ENCODE measurements at places on chromosomes 3 and 15. TPM values are rescaled to one million over a fixed set of nuclear protein-coding genes. Genes with fewer than 3 reads are reported as not detected.

Gene ZCWPW2
- 2.1 TPM for total RNA-seq

Gene CIDEC
- 1.9 TPM for total RNA-seq

Gene TEX55
- total RNA-seq, result not detected

DNA sequence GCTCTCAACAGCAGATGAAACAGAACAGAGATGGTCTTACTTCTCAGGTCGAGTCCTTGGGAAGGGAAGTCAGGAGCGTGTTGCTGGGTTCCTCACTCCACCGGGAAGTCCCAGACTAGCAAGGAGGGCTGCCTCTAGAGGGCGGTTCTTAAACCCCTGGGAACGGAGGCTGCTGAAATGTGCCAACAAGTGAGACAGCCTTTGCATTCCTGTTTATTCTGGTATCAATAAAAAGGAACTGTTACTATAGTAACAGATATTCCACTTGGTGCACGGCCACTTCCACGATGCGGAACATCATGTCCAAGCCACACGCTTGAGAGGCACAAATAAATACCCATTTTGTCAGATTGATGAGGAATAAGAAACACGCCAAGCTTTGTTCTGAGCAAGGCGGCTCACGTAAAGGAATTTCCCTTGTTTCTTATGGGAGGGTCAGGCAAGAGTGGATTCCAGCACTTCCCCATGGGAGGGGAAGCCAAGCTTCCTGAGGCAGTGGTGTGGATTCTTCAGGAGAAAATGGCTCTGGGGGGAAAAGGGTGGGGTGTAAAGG, at the start of gene FAM107A:
Gene FAM107A (minus strand): TSS at position 123 of the 553 bp plus-strand sequence. CDS start 7,531 bp downstream, outside the sequence.
- DNase-seq, result no peak

GRCh38 chr3:117226932-117227331, 517.4 kb downstream of the TUSC7 start:
- no peak for DNase-seq

Gene NCK1
- total RNA-seq, result 22.1 TPM

GRCh38 chr3:129985113-129985512, 10.6 kb downstream of the TRH start:
- no peak for DNase-seq

DNA sequence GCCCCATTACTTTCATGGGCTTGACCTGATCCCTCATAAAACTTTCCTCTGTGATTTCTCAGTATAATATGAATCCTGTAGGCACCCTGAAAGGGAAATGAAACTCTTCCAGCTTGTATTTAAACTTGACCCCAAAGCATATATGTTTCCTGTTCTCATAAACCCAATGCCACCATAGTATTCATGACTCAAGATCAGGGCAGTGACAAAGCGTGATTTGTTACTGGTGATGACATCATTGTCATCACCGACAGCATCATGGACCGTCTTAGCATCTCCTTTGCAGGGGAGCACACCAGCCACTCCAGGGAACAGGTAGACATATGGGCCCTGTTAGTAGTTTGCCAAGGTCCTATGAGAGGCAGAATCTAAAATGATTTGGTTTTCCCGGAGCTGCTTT, 741.2 kb downstream of the NR2F2 start:
- no peak for DNase-seq

Gene SLC30A4
- 3.3 TPM for total RNA-seq

DNA sequence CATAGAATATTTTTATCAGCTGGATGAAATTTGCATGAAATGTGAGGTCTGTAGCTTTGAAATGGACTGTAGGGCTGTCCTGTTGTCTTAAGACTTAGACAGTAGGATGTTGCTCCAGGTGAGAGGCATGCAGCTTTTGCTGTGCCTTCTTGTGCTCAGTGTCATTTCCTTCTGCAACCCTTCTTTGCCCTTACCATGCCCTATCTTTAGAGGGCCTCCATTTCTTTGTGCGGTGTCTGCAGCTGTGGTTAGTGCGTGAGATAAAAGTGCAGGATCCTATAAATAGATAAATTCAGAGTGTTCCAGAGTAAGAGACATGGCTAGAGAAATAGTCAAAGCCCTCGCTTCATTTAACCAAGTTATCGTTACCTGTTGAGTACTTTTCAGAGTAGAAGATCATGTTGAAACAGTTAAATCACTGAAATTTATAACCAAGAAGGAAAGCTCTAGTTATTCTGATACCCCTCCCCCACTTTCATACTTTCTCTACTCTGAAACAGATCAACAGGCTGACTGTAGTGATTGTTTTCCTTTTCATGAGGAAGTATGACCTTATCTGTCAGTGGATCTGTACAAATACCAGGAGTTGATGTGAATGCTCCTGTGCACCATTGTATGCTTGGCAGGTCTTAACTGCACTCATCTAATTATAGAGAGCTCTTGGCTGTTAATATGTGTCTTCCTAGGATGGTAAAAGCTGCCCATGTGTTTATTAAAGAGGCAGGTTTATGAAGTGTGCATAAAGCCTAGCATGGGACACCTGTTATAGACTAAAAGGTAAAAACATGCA, 18.2 kb downstream of the EIF3J start:
- no peak for DNase-seq

DNA sequence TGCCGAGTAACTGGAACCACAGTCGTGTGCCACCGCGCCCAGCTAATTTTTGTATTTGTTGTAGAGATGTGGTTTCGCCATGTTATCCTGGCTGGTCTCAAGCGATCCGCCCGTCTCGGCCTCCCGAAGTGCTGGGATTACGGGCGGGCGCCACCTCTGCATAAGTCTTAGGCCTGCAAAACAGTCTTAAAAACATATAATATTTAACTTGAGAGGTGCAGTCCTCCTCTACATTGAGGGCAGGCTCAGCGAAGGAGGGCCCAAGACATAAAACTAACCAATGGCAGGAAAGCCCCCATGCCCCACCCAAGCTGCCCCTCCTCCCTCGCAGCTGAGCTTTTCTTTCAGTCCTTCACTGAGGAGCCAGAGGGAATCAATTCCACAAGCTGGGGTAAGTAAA, at the start of gene SLC28A2:
Gene SLC28A2 (plus strand): TSS at position 347 of the 400 bp plus-strand sequence. CDS start 982 bp downstream, outside the sequence.
- DNase-seq, result no peak

Gene CHCHD4
- total RNA-seq, result 23.0 TPM

GRCh38 chr3:90054311-90054710, 946.9 kb downstream of the EPHA3 start:
- no peak for DNase-seq

GRCh38 chr3:11495948-11496557, 147.7 kb downstream of the VGLL4 start:
- no peak for DNase-seq

DNA sequence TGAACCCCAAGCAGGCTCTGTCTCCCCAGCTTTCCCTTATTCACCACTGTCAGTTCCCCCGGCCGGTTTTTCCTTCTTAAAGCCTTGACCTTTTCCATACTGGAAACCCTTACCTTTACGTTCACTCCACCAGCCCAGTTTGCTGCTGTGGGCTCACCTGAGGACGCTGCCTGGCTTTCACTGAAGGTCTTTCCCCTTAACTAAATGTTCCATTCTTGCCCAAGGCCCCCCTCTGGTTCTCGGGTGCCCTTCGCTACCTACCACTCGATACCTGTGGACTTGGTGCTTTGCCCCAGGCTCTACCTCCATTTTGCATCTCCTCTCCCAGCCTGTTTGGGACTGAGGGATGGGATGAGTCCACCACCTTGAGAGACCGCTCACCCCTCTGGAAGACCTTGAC, 851 bp downstream of the AP2M1 start:
- DNase-seq, result no peak

GRCh38 chr15:34708422-34708821, 46.4 kb downstream of the GJD2 start:
- no peak for DNase-seq

GRCh38 chr3:129950318-129951046, 24.0 kb upstream of the TRH start:
- no peak for DNase-seq

Gene MYZAP
- total RNA-seq, result 658 TPM

GRCh38 chr3:63029921-63030320, 154.7 kb upstream of the CADPS start:
- no peak for DNase-seq

Gene SLC12A8
- total RNA-seq, result 0.51 TPM

DNA sequence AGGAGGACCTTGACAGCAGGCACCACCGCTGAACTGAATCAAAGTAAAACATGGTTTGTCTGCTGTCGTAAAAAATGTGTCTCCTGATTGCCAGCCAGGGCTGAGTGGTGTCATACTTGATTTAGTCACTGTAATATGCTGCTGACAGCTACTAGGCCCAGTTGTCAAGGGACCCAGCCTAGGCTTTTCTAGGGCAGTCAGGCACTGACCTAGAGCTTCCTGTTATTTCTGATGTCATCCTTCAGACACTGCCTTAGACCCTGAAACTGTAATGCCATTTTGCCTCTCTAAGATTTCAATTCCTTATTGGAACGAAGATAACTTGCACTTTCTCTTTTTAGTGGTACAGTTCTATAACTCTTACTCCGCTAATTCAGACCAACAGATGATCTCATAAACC, 2.6 kb upstream of the MRPL3 start:
- no peak for DNase-seq

Gene KLHL40
- total RNA-seq, result 0.57 TPM

DNA sequence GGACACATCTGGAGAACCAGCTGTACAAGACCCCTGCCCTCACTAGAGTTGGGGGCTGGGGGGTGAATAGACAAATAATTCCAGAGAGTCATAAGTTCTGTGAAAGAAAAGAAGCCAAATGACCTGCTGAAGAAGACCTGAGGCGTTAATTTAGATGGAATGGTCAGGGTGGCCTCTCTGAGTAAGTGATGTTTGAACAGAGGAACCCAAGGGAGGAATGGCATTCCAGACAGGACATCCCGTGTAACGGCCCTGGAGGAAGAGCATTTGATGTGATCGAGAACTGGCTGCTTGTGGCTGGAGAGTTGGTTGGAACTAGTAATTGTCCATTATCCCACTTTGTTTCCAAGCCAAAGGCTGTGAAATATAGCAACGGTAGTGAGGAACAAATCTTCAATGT, 1.7 kb downstream of the NR2C2 start:
- DNase-seq, result no peak

Gene ACAD11
- 26.2 TPM for total RNA-seq

Gene ROBO1
- total RNA-seq, result 6.2 TPM

Gene DAZL
- not detected for total RNA-seq

GRCh38 chr3:171865191-171865865, 22.2 kb downstream of the TMEM212 start:
- DNase-seq, result no peak

DNA sequence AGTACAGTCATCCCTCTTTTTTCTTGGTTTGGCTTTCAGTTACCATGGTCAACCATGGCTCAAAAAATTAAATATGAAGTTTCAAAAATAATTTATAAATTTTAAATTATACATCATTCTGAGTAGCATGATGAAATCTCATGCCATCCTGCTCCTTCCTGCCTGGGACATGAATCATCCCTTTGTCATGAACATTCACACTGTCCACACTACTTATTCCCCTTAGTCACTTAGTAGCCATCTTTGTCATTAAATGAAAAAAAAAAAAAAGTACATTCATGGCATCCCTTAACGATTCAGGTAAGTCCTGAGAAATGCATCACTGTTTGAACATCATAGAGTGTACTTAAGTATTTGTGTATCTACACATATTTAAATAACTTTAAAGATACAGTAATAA, 1046.3 kb downstream of the ROBO2 start:
- no peak for DNase-seq

All from cardiac septum (tissue), 1 donor.